Kidney epithelial cell (primary cell): ENCODE measurements at places on chromosomes 12 and 14. TPM values are rescaled to one million over a fixed set of nuclear protein-coding genes. Genes with fewer than 3 reads are reported as not detected.
A peak's percentile ranks its signal among the peaks of the same experiment; 100 is the strongest.

DNA sequence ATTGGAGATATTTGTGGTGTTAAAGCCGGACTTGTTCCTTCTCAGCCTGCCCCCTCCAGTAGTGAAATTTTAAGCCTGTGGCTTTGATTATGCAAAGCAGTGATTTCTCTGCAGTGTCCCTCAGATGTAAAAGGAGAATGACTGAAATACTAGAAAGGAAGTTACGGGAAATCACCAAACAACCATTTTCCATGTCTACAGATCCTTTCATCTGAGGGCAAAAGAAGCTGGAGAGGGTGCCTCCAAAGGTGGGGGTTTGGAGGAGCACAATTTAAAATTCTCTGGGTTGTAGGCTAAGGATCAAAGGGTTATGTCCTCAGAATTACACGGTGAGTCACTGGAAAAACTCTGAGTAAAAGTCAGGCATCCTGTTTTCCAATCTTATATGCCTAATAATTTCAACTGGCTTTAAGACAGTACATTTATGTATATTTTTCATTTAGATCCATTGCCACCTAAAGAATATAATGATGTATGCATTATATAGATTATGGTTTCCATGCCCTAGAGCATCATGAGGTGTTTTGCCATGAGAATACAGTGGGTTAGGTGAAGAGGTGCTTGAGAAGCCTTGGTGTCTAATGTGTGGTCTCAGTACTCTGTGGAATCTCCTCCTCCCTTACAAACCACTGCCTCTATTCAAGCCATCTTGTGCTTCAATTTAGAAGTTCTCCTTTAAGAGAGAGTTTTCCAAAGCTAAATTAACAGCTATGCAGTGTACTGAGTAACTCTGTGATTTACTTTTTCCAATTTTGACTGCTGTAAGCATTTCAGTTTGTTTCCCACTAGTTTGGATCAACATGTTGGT, 362.1 kb downstream of the RAD51B start:
- no peak for DNase-seq

- DNase-seq, result no peak
Measured at GRCh38 chr12:53781228-53781801, 29.5 kb upstream of the CISTR start.

DNA sequence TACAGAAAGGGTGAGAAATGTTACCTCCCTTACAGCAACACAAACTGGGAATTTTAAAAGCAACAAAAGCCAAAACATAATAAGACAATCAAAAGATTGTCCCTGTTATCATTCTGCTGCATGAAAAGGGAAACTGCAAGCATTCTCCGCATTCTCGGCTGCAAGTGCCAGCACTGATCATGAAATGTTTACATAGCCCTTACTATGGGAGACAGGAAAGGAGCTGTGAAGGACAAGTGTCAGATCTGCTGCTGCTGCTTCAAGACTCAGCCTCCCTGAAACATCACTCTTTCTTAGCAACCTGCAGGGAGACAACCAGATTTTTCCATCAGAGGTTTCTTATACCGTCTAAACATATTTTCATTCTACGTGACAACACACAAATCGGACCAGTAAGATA, 20.1 kb downstream of the DENND5B start:
- DNase-seq, result no peak

DNA sequence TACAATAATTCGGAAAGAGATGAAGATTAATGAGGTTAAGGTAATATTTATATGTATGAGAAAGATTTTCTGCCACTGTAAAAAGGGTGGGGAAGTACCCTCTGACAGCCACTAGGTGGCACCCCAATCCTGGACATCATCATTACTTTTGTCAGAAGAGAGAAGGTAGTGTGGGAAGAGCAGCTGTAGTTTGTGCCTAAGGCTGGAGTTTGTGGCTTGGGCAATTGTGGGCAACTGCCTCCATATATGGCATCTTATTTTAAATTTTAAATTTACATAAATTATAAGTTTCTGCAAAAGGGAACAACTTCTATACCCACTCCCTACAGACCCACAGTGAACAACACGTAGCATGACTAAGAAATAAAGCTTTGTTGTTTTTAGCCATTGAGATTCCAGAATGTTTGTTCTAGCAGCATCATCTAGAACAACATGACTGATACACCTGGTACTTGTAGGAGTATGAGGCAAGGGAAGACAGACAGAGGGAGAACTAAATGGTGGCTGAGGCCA, 34.4 kb upstream of the SYCP3 start:
- no peak for DNase-seq

DNA sequence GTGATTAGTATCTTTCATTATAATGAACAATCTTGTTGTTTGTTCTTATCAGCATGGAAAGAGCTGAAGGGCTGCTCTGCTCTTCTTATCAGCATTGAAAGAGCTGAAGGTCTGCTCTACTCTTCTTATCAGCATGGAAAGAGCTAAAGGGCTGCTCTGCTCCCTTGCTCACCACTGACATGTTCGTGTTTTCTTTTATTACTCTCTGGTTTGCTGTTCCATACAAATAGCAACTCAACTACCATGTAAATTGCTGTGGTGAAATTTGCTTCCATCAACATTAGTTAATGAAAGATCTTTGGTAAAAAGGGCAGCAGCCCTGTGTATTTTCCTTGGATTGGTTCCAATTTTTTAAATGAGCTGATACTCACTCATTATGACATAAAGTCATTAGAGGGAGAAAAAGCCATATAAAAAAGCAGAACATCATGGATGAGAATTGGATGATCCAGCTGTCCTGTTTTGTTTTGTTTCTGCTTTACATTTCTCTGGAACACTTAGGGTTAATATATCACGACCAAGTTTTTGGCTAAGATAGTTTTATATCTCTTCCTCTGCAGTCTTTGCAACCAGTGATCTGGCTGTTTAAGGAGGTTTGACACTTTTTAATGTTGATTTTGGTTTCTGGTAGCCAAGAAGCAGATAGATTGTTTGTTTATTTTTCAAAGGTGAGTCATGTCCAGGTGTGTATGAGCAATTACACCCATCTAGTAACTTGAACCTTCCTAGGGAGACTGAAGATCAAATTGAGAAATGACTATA, 356.6 kb downstream of the CEP128 start:
- DNase-seq, result peak; percentile 43

DNA sequence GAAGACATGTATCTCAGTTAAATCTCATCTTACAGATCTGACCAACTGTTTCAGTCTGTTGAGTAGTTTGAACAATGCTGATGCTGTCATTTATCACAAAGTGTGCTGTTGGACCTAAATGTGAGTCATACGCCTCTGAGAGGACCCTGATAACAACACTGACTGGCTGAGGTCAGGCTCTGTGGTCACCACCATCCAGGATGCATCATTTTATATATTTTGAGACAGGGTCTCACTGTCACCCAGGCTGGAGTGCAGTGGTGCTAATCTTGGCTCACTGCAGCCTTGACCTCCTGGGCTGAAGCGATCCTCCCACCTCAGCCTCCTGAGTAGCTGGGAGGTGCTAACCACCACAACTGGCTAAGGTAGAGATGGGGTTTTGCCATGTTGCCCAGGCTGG, 181.0 kb upstream of the RGS6 start:
- no peak for DNase-seq

Gene SDR9C7
- total RNA-seq, result not detected in 2 replicates

Gene STX2
- 19.4 and 24.4 TPM in 2 replicates for total RNA-seq
